ENCODE measurements at places on chromosomes 6 and 20. TPM values are rescaled to one million over a fixed set of nuclear protein-coding genes. Genes with fewer than 3 reads are reported as not detected.
A peak's percentile ranks its signal among the peaks of the same experiment; 100 is the strongest.

The C20orf144 gene
- 0.45 TPM for polyA plus RNA-seq

The LMBRD1 gene
- 78.7 TPM for polyA plus RNA-seq

The IL17F gene
- polyA plus RNA-seq: not detected

The SLC35B3 gene
- 33.1 TPM for polyA plus RNA-seq

The TAF4 gene
- polyA plus RNA-seq: 18.1 TPM

The LGSN gene
- polyA plus RNA-seq: 0.88 TPM

The RHAG gene
- 1.9 TPM for polyA plus RNA-seq

GRCh38 chr6:37517411-37517812, 17.7 kb upstream of the CCDC167 start:
- no peak for DNase-seq
- H3K36me3 ChIP-seq: no peaks in the 10 kb centered on the region
- H3K27ac ChIP-seq: no peak overlapping the region
- peaks cover 7% of the 10 kb centered on the region for H3K27me3 ChIP-seq

- no peaks in the 10 kb centered on the region for H3K36me3 ChIP-seq
- H3K27ac ChIP-seq: no peak overlapping the region
- DNase-seq: no peak
- no peaks in the 10 kb centered on the region for H3K4me1 ChIP-seq
- no peaks in the 10 kb centered on the region for H3K27me3 ChIP-seq
These were observed 32.8 kb downstream of the PSMB9 start for GRCh38 chr6:32886681-32887383.

DNA sequence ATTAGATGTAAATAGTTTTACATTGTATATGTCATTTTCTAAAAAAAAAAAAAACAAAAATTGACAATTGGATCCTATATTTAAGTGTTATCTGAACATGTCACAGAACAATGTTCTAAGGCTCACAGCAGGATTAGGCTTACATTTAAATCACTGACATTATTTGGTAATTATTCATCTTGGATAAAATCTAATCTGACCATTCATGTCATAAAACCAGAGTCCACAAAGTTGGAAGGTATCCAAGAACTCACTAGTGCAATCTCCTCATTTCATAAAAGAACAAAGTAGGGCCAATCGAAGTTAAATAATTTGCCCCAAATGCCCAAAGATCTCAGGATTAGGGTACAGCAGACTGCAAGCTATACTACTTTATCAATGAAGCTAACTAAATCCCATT, 73.0 kb downstream of the PDSS2 start:
- no peak overlapping the region for H3K27ac ChIP-seq
- no peaks in the 10 kb centered on the region for H3K4me1 ChIP-seq
- no peaks in the 10 kb centered on the region for H3K27me3 ChIP-seq
- no peak for DNase-seq

- H3K4me3 ChIP-seq: no peak overlapping the region
- no peak for DNase-seq
- H3K4me1 ChIP-seq: peaks cover 40% of the 10 kb centered on the region
- H3K36me3 ChIP-seq: no peaks in the 10 kb centered on the region
These were observed 92.5 kb upstream of the NXT1 start for GRCh38 chr20:23257848-23258746.

- no peak overlapping the region for H3K4me3 ChIP-seq
- no peaks in the 10 kb centered on the region for H3K36me3 ChIP-seq
- DNase-seq: no peak
- no peaks in the 10 kb centered on the region for H3K4me1 ChIP-seq
These were observed 144.6 kb upstream of the AGPAT4 start for GRCh38 chr6:161418463-161418945.

GRCh38 chr6:100673641-100674040, 207.5 kb downstream of the ASCC3 start:
- H3K36me3 ChIP-seq: no peaks in the 10 kb centered on the region
- no peak overlapping the region for H3K4me3 ChIP-seq
- no peak overlapping the region for H3K27ac ChIP-seq
- H3K27me3 ChIP-seq: no peaks in the 10 kb centered on the region

GRCh38 chr6:35354361-35355135, 12.2 kb downstream of the PPARD start:
- no peaks in the 10 kb centered on the region for H3K36me3 ChIP-seq
- no peak overlapping the region for H3K4me3 ChIP-seq
- DNase-seq: no peak
- H3K27ac ChIP-seq: no peak overlapping the region
- H3K27me3 ChIP-seq: no peaks in the 10 kb centered on the region

DNA sequence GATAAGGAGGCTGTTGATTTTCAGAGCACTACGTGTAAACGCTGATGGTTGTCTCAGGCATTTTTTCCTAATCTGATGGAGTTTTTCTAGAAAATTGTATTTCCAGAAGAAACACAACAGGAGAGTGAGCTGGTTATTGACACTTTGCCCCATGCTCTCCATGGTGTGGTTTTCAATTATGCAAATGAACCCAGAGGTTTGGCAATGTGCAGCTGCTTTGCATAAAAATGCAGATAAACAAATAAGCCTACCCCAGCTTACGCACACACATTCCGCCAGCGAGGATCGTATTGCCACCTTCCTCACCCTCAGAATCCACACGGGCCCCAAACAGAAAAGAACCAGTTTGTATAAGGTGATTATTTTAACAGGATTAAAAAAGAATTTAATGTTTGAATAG, 45.1 kb upstream of the FRMD1 start:
- no peaks in the 10 kb centered on the region for H3K27me3 ChIP-seq
- H3K27ac ChIP-seq: no peak overlapping the region
- no peak overlapping the region for H3K4me3 ChIP-seq
- no peaks in the 10 kb centered on the region for H3K4me1 ChIP-seq

DNA sequence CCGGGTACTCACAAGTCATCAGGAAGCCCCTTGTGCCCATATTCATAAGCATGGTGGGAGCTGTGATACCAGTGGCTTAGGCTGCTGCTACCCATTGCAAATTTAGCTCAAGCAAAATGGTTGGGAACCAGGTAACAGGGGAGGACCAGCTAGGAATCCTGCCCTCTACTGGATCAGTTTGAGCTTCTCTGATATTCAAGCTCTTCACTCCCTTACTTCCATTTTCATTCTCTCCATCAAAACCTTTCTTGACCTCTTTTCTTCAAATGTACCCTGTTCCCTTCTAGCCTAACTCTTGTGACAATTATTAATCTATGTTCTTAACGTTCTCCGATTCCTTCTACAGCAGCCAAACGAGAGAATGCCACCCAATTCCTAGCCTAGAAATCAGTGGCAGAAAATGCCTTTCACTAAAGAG, 9.7 kb downstream of the NOL7 start:
- DNase-seq: no peak
- no peaks in the 10 kb centered on the region for H3K4me1 ChIP-seq
- H3K27ac ChIP-seq: no peak overlapping the region

DNA sequence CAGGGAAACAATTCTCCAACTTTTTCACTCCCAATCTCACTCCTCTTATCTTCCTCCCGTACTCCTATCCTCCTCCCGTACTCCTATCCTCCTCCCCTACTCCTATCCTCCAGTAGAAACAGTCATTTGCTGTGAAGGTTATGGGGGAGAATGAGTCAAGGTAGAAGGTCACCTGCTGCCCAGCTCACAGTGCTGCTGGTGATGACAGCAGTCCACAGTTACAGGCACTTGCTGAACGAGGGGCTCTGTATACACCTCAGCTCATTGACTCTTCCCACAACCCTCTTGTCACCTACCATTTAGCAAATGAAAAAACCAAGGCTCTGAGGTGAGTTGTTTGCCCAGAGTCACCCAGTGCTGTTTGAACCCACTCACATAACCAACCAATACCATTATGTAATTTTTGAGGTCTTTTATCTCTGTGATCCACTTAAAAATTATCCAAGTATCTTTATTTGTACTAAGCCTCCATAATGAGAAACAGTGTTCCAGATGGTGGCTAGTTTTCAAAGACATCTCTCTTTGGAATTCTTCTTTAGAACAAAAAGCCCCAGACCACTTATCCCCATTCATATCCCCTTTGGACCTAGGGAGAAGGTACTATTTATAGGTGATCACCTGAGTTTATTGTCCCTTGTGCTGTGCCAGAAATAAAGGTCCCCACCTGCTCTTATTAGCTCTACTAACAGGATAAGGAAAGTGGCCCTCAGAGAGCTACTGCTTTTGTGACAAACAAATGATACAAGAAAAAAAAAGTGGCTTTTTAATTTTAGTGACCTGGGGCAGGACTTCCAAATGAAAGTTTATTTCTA, 53.2 kb downstream of the PTPN1 start:
- no peak for DNase-seq
- peaks cover 70% of the 10 kb centered on the region for H3K4me1 ChIP-seq
- no peak overlapping the region for H3K4me3 ChIP-seq
- no peaks in the 10 kb centered on the region for H3K27me3 ChIP-seq
- no peaks in the 10 kb centered on the region for H3K36me3 ChIP-seq
- H3K27ac ChIP-seq: peak overlapping the region; percentile 68

GRCh38 chr6:152117156-152118133, 310.0 kb downstream of the ESR1 start:
- DNase-seq: no peak
- H3K36me3 ChIP-seq: no peaks in the 10 kb centered on the region
- H3K27me3 ChIP-seq: no peaks in the 10 kb centered on the region
- H3K4me3 ChIP-seq: no peak overlapping the region
- no peak overlapping the region for H3K27ac ChIP-seq

DNA sequence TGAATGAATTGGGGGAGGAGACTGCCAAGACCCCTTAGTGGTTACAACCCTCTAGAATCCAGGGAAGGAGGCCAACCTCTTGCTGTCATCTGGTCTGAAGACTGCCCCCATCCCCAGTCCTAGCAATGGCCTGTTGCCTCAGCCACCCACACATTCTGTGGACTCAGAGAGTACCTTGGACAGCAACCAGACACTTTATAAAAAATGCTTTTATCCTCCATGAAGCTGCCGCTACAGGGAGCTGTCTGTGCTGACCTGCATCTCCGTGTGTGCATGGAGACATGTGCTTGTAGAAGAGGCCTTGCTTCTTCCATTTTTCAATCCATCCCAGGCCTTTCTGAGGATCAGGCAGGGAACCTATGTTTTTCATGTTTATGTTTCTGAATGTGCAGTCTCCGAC, 15.2 kb downstream of the CDH22 start:
- no peaks in the 10 kb centered on the region for H3K36me3 ChIP-seq
- peaks cover 91% of the 10 kb centered on the region for H3K27me3 ChIP-seq
- H3K4me3 ChIP-seq: no peak overlapping the region
- H3K27ac ChIP-seq: no peak overlapping the region

GRCh38 chr6:51495610-51496396, 591.6 kb downstream of the PKHD1 start:
- H3K27me3 ChIP-seq: no peaks in the 10 kb centered on the region
- H3K27ac ChIP-seq: no peak overlapping the region
- H3K36me3 ChIP-seq: no peaks in the 10 kb centered on the region
- H3K4me3 ChIP-seq: no peak overlapping the region
- H3K4me1 ChIP-seq: no peaks in the 10 kb centered on the region
- no peak for DNase-seq

- DNase-seq: no peak
- H3K36me3 ChIP-seq: no peaks in the 10 kb centered on the region
- no peaks in the 10 kb centered on the region for H3K4me1 ChIP-seq
- H3K27me3 ChIP-seq: no peaks in the 10 kb centered on the region
- no peak overlapping the region for H3K4me3 ChIP-seq
These were observed 219.8 kb upstream of the UFL1 start for GRCh38 chr6:96301781-96302180.

- H3K4me1 ChIP-seq: no peaks in the 10 kb centered on the region
- H3K27ac ChIP-seq: no peak overlapping the region
- no peak for DNase-seq
- no peaks in the 10 kb centered on the region for H3K36me3 ChIP-seq
These were observed 92.2 kb upstream of the CNKSR3 start for GRCh38 chr6:154602708-154603107.

DNA sequence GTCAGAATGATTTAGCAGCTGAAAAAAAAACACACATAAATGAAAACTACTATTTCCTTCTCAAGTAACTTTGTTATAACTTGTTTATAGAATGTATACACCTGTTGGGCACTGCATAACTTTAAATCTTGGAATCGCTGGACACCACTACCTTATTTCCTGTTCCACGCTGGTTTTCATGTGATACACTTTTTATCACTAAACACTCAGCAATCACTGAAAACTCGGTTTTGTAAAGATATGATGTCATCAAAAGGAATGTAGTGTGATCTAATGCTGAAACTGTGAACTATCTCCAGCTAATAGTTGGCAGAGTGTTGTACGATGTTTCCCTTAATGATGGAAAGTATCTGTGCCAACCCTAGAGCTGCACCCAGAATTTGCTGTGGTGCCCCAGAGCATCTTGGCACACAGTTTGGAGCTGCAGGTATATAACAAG, 127.9 kb downstream of the BACH2 start:
- no peak overlapping the region for H3K27ac ChIP-seq
- H3K36me3 ChIP-seq: no peaks in the 10 kb centered on the region
- DNase-seq: no peak

DNA sequence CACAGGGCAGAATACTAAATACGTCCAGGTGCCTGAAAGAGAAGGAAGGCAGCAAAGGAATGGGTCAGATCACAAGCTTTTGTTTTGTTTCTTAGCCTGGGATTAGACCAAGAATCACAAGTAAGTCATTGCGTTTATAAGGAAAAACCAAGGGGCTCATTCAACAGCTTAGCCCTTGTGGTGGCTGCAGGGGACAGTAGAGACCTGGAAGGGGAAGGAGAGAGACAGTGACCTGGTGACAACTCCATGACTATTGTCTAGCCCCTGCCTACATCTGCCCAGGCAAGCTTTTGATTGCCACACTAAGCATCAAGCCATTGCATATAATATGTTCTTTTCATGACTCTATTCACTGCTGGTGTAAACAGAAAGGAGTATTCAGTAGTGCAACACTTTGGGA, 30.2 kb upstream of the TBC1D7 start:
- no peaks in the 10 kb centered on the region for H3K36me3 ChIP-seq
- no peak for DNase-seq
- no peaks in the 10 kb centered on the region for H3K27me3 ChIP-seq
- no peak overlapping the region for H3K4me3 ChIP-seq
- peaks cover 23% of the 10 kb centered on the region for H3K4me1 ChIP-seq

DNA sequence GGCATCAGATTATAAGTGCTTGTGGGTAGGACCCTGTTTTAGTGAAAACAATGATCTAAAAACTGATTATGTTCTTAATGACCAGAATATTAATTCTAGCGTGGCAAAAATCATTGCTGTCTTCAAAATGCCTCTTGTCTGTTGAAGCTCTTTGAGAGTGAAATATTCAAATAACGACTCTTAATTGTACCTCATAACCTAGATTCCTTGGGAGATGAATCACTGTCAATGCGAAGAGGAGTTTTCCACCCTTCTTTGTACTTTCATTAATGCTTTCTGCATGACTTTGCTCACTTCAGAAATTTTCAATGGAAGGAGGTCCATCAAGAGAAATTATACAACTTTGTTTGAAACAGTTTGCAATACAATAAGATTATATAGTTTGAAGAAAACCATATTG, 71.5 kb downstream of the CRYBG1 start:
- no peak overlapping the region for H3K4me3 ChIP-seq
- no peaks in the 10 kb centered on the region for H3K36me3 ChIP-seq
- no peaks in the 10 kb centered on the region for H3K27me3 ChIP-seq
- no peaks in the 10 kb centered on the region for H3K4me1 ChIP-seq
- no peak overlapping the region for H3K27ac ChIP-seq
- no peak for DNase-seq

GRCh38 chr6:83461438-83461837, 30.6 kb upstream of the ME1 start:
- H3K27ac ChIP-seq: no peak overlapping the region
- H3K36me3 ChIP-seq: no peaks in the 10 kb centered on the region
- H3K27me3 ChIP-seq: no peaks in the 10 kb centered on the region
- DNase-seq: no peak
- H3K4me3 ChIP-seq: no peak overlapping the region
- H3K4me1 ChIP-seq: no peaks in the 10 kb centered on the region

All from left lung (tissue), 14 donors.